ENCODE measurements at places on chromosomes 4 and X. TPM values are rescaled to one million over a fixed set of nuclear protein-coding genes. Genes with fewer than 3 reads are reported as not detected.

Gene XK
- polyA plus RNA-seq, result 1.6 TPM

Gene CNKSR2
- 1.4 TPM for polyA plus RNA-seq

Gene MBNL3
- polyA plus RNA-seq, result 33.2 TPM

Gene SMIM10
- 12.3 TPM for polyA plus RNA-seq

Gene CDKL5
- polyA plus RNA-seq, result 13.9 TPM

Gene ARMCX4
- 19.8 TPM for polyA plus RNA-seq

Gene SPP1
- polyA plus RNA-seq, result 306 TPM

Gene GPC3
- 1,238 TPM for polyA plus RNA-seq

Gene IL21
- polyA plus RNA-seq, result not detected
